Pancreas (tissue), 10 donors: ENCODE measurements at places on chromosomes 1 and 21. TPM values are rescaled to one million over a fixed set of nuclear protein-coding genes. Genes with fewer than 3 reads are reported as not detected.

LCA5L gene
- 1.7 TPM for total RNA-seq

KRTAP10-4 gene
- total RNA-seq = not detected

CRYBG2 gene
- total RNA-seq = 0.12 TPM

FHAD1 gene
- total RNA-seq = 2.6 TPM

PTPRC gene
- 7.1 TPM for total RNA-seq

ZNF362 gene
- 12.0 TPM for total RNA-seq

TRIM17 gene
- 2.4 TPM for total RNA-seq

LIX1L gene
- 7.2 TPM for total RNA-seq

TBX19 gene
- 0.55 TPM for total RNA-seq

RPL5 gene
- total RNA-seq = 955 TPM

GRCh38 chr1:230107941-230108340 lies 40.9 kb downstream of the GALNT2 start:
- H3K4me3 ChIP-seq = no peak overlapping the region
- no peak for DNase-seq
- H3K27ac ChIP-seq = no peak overlapping the region
- no peaks in the 10 kb centered on the region for H3K27me3 ChIP-seq
- H3K36me3 ChIP-seq = no peaks in the 10 kb centered on the region

GRCh38 chr21:32184065-32184464 lies 94.8 kb downstream of the MIS18A start:
- H3K27ac ChIP-seq = no peak overlapping the region
- no peak for DNase-seq
- H3K27me3 ChIP-seq = no peaks in the 10 kb centered on the region
- no peak overlapping the region for H3K4me3 ChIP-seq
- H3K4me1 ChIP-seq = no peaks in the 10 kb centered on the region
- H3K36me3 ChIP-seq = no peaks in the 10 kb centered on the region

DNA sequence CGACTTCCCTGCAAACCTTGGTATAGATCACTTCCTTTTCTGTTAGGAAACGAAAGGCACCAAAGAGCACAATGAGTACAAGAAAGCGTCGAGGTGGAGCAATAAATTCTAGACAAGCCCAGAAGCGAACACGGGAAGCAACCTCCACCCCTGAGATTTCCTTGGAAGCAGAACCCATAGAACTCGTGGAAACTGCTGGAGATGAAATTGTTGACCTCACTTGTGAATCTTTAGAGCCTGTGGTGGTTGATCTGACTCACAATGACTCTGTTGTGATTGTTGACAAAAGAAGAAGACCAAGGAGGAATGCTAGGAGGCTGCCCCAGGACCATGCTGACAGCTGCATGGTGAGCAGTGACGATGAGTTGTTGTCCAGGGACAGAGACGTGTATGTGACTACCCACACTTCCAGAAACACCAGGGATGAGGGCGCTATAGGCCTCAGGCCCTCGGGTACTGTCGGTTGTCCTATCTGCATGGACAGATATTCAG lies 18.5 kb downstream of the FAM89A start:
- H3K27me3 ChIP-seq = no peaks in the 10 kb centered on the region
- no peak overlapping the region for H3K27ac ChIP-seq
- no peak for DNase-seq

DNA sequence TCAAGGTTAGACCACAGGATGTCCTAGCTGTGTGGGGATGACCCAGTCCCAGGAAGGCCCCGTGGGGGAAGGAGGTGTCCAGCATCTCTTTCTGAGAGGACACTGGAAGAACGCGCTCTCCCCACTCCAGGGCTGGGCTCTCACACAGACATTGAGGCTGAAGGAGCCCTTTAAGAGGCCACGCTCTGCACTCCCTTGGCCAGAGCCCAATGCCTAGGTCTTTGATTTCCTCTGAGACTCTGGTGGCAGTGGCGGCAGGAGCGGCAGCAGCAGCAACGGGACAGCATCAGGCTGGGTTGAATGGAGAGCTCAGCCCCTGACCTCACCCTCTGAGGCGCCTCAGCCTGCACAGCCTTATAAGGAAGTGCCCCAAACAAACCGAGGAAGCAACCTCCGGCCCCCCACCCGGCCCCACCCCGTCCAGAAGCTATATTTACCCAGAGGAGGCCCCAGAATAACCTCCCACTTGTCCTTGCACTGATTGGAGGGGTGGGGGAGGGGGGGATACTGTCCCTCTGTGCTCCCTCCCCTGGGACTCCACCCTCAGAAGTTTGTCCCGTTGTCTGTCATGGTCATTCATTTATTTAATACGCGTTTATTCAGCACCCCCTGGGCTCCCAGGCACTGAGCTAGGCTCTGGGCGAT lies 12.3 kb downstream of the NES start:
- peaks cover 11% of the 10 kb centered on the region for H3K4me1 ChIP-seq
- DNase-seq = no peak
- H3K36me3 ChIP-seq = no peaks in the 10 kb centered on the region
- no peaks in the 10 kb centered on the region for H3K27me3 ChIP-seq
- no peak overlapping the region for H3K4me3 ChIP-seq

DNA sequence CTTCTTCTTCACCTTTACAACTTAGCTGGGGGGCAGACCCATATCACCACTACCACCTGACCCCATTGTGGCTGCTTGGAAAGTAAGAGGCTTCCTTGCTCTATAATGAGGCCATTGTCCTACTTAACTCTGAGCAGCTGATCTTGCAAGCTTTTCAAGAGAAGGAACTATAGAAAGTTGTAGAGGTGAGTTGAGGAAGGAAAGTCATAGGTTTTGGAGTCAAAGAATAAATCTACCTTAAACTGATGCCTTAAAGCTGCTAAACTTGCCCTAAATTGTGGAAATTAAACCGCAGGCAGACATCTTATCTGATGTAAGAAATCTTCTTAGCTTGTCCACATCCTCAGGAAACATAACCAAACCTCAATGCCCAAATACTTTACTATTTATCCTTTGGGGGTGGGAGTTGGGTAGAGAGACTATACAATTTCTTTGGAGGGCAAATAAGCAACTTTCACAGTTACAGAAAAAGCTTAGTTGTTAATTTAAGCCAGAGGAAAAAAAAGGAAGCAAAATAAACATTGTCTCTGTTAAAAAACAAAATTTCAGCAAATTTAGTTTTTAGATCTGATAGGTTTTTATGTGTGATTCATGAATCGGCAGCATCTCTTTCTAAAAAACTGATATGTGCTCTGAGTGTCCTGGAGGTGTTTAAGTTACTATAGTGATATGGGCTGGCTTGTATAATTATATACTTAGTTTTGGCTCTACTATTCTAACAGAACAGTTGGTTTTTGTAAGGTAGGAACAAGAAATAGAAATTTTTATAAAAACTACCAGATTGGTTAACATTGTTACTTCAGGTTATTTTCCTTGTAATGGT lies 4.7 kb downstream of the IL23R start:
- H3K27ac ChIP-seq = no peak overlapping the region
- no peak overlapping the region for H3K4me3 ChIP-seq

DNA sequence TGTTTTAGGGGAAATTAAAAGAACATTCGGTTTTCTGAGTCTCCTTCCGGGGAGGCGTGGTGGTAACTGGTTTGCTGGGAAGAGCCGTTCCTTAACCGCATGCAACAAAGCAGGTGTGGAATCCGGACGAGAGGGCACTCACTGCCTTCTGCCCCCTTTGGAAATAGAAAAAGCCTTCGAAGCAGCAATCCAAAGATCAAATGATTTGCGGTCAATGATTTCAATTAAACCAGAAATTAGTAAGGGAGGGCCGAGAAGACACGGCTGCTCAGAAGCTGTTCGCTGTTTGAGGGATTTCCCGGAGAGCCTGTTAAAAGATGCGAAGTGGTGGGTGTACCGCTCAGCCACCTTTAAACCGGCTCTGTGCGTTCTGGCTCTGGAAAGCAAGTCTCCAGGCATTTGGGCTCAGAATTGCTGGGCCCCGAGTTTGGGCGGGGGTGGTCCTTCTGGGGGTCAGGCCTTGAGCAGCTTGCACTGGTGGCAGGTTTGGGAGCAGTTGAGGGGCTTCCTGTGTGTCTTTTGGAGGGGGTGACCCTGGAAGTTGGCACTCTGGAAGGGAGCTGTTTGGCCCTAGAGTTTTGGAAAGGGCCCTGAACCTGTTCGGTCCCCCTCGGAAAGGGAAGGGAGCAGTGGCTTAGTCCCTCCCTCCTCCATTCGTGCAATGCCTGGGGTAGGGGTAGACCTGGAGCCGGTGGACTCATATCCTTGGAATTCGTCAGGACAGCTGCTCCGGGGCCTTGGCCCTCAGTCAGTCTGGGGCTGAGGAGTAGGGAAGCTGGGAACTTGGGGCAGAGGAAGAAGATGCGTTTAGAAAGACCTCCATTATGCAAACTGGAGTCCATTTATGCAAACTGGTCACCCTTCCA lies 3.1 kb downstream of the SIM2 start:
- H3K36me3 ChIP-seq = no peaks in the 10 kb centered on the region
- H3K27ac ChIP-seq = no peak overlapping the region
- peaks cover 22% of the 10 kb centered on the region for H3K4me1 ChIP-seq
- DNase-seq = no peak
- H3K27me3 ChIP-seq = peaks cover 43% of the 10 kb centered on the region

- no peak overlapping the region for H3K4me3 ChIP-seq
- no peaks in the 10 kb centered on the region for H3K27me3 ChIP-seq
- H3K4me1 ChIP-seq = no peaks in the 10 kb centered on the region
- no peak for DNase-seq
- no peak overlapping the region for H3K27ac ChIP-seq
- H3K36me3 ChIP-seq = peaks cover 55% of the 10 kb centered on the region
These were observed 21.3 kb downstream of the HNRNPR start for GRCh38 chr1:23322770-23323169.

- no peak overlapping the region for H3K4me3 ChIP-seq
- no peaks in the 10 kb centered on the region for H3K4me1 ChIP-seq
- no peaks in the 10 kb centered on the region for H3K36me3 ChIP-seq
These were observed 21.3 kb downstream of the PDE4B start for GRCh38 chr1:65813956-65814355.

DNA sequence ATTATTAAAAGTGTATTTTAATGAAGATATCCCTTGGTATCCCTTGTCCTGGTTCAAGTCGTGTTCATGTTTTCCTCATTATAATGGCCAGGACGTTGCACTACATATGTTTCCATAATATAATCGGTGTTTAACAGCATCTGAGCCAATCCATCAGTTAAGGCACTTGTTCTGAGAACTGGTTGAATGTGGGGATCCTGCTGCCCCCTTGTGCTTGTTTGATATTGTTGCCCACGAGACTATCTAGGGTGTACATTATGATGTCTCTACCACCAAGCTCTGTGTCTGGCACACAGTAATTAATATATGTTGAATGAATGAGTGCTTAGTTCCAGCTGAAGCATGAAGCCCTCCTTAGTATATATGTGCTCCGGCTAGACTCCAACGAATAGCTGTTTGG lies 193.0 kb downstream of the CACNA1E start:
- no peaks in the 10 kb centered on the region for H3K36me3 ChIP-seq
- no peak overlapping the region for H3K27ac ChIP-seq
- no peak for DNase-seq
- no peaks in the 10 kb centered on the region for H3K27me3 ChIP-seq

DNA sequence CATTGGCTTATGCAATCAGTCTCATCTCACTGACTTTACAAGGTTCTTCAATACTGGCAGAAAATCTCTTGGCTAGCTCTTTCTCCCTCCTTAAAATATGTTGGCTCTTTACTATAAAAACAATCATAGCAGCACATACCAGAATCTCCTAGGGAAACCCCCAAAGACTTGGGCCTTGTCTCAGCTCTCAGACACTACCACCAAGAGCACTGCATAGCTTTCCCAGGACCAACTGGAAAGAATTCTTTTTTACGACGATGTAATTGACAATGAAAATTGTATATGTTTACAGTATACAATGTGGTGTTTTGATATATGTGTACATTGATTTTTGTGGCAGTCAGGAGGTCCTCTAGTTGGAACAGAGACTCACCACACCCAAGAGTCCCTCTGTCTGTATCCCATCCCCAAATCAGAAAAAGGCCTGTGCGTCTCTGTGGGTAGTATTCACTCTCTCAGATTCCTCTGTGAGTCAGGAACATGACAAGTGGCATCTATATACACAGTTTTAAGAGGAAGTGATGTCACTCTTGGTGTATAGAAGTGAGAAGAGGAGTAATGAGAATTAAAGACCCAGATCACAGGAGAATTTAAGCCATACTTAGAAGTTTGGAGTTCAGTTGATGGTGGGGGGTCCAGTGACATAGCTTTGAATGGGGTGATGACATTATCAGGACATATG lies 21.1 kb downstream of the SMAP2 start:
- peak overlapping the region; percentile 15 for H3K27ac ChIP-seq
- H3K4me1 ChIP-seq = peaks cover 23% of the 10 kb centered on the region
- no peak for DNase-seq
- no peaks in the 10 kb centered on the region for H3K36me3 ChIP-seq

- no peaks in the 10 kb centered on the region for H3K27me3 ChIP-seq
- H3K27ac ChIP-seq = no peak overlapping the region
- no peaks in the 10 kb centered on the region for H3K4me1 ChIP-seq
- H3K36me3 ChIP-seq = no peaks in the 10 kb centered on the region
- no peak overlapping the region for H3K4me3 ChIP-seq
These were observed 36.5 kb downstream of the DTL start for GRCh38 chr1:212072047-212072446.

GRCh38 chr21:40051801-40052200 lies 184.6 kb downstream of the PCP4 start:
- no peaks in the 10 kb centered on the region for H3K4me1 ChIP-seq
- peaks cover 7% of the 10 kb centered on the region for H3K27me3 ChIP-seq
- H3K4me3 ChIP-seq = no peak overlapping the region
- H3K36me3 ChIP-seq = no peaks in the 10 kb centered on the region
- no peak for DNase-seq
- H3K27ac ChIP-seq = no peak overlapping the region

- peak overlapping the region; percentile 34 for H3K4me3 ChIP-seq
- no peaks in the 10 kb centered on the region for H3K27me3 ChIP-seq
- H3K4me1 ChIP-seq = no peaks in the 10 kb centered on the region
- H3K36me3 ChIP-seq = no peaks in the 10 kb centered on the region
These were observed 120.3 kb downstream of the PROX1 start for GRCh38 chr1:214108097-214108446.

- no peaks in the 10 kb centered on the region for H3K36me3 ChIP-seq
- H3K27ac ChIP-seq = no peak overlapping the region
- DNase-seq = no peak
- no peaks in the 10 kb centered on the region for H3K27me3 ChIP-seq
- no peak overlapping the region for H3K4me3 ChIP-seq
- H3K4me1 ChIP-seq = no peaks in the 10 kb centered on the region
These were observed 159.0 kb downstream of the NPHP4 start for GRCh38 chr1:5832916-5833895.

DNA sequence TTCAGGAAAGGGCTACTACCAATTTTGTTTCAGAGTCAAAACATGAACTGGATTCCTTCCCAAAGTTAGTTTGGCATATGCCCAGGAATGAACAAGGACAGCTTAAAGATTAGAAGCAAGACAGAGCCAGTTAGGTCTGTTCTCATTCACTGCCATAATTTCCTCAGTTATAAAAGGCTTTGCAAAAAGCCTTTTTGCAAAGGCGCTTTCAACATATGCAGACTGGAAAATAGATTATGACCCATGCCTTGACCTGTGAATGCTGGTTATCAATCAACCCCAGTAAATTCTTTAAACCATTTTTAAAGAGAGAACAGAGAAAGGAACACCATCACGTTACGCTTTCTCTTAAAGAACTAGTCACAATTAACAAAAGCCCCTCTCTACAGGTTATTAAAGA lies 1.7 kb upstream of the FRRS1 start:
- no peaks in the 10 kb centered on the region for H3K4me1 ChIP-seq
- H3K4me3 ChIP-seq = no peak overlapping the region
- H3K27ac ChIP-seq = no peak overlapping the region
- H3K27me3 ChIP-seq = no peaks in the 10 kb centered on the region
- no peak for DNase-seq

- peak overlapping the region; percentile 81 for H3K27ac ChIP-seq
- DNase-seq = no peak
- H3K4me3 ChIP-seq = no peak overlapping the region
- H3K36me3 ChIP-seq = no peaks in the 10 kb centered on the region
- H3K27me3 ChIP-seq = no peaks in the 10 kb centered on the region
These were observed 21.2 kb upstream of the LGALS8 start for GRCh38 chr1:236502579-236502971.
